Bronchial epithelial cell (primary cell): ENCODE measurements at places on chromosomes 1 and 21.
A peak's percentile ranks its signal among the peaks of the same experiment; 100 is the strongest.

DNA sequence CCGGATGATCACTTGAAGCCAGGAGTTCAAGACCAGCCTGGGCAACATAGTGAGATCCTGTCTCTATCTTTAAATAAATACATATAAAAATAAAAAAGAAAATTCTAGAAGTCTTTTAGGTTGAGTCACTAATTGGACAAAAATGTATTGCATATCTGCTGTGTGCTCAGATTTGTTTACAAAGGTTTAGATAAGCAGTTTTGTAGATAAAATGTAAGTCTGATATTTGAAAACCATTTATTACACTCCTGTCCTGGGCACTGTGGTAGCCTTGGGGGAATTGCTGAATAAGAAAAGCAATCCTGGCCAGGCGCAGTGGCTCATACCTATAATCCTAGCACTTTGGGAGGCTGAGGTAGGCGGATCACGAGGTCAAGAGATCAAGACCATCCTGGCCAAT lies 11.6 kb downstream of the GMEB1 start:
- DNase-seq: no peak

- DNase-seq: no peak
These were observed 87.3 kb downstream of the ITSN1 start for GRCh38 chr21:33729641-33730040.

DNA sequence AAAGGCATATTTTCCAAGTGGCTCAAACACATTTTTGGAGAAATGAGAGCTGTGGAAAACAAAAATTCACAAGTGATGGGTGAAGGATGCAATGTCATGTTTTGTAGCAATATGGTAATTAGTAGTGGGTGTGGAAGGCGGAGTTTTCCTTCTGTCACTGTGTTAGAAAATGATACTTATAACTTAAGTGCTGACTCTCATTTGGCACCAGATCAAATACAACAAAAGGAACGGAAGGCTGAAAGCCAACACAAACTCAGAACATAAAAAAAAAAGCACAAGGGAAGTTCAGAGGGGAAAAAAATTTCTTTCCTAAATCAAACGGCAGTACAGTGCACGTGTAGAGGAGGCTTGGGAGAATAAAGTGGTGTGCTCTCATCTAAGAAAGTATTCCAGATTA lies at the start of gene TNFSF18:
TSS of gene TNFSF18 (minus strand) at position 77 of the 400 bp plus-strand sequence. CDS start at position 32, 45 bp downstream.
- peak; percentile 80 for DNase-seq

GRCh38 chr1:151593730-151594129 lies 18.1 kb upstream of the SNX27 start:
- no peak for DNase-seq

DNA sequence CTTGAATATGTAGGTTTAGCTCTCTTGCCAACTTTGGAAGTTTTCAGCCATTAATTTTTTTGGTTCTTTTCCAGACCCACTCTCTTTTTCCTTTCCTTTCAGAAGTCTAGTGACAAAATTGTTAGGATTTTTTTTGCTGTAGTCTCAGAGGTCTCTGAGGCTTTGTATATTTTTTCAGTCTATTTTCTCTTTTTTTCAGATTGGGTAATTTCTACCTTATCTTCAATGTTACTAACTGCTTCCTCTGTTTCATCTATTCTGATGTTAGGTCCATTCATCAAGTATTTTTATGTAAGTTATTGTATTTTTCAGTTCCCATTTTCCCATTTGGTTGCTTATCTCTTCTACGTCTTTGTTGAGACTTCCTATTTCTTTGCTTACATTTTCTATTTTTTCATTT lies 15.7 kb downstream of the RGS2 start:
- DNase-seq: no peak

DNA sequence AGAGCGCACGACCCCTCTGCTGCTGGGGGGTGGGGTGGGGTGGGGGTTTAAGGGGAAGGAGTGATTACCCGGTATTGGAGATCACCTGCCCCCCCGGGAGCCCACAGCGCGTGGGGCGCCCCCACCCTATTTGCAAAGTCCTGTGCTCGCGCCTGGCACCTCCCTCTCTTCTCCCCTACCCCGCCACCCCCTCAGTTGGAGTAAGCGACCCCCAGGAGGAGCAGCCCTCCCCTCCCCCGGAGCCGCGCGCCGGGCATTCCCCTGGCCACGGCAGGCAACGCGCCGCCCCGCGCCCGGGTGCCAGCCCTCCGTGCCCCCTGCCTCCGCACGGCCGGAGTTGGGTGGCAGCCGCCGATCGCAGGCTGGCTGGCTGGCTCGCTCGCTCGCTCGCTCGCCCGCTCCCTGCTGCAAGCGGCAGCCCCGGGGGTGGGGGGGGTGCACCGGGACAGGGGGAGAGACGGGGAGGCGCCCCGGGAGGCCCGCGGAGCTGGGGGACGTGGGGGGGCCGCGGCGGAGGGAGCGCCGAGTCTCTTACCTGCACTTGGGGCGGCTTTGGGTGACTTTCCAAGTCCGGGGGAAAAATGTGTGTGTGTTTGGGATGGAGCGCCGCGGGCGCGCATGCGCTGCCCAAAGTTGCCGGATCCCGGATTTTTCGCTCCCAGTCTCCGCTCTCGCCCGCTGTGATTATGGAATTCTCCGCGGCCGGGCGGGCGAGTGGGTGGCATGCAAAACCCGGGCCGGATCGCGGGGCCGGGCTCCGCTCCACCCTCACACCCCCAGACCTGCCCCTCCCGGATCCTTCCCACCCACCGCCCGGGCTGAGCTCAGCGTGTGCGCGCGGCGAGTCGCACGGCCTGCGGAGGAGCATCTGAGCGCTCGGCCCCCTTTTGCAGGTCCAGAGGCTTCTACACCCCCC lies at the start of gene CASZ1:
TSS of gene CASZ1 (minus strand) at position 618 of the 916 bp plus-strand sequence. CDS start 102,757 bp downstream, outside the sequence.
- DNase-seq: peak; percentile 76
